ACHN (cell line): ENCODE measurements at places on chromosomes 13 and 19.

GRCh38 chr19:56837492-56838023 lies 3.0 kb downstream of the PEG3 start:
- no peak for DNase-seq

DNA sequence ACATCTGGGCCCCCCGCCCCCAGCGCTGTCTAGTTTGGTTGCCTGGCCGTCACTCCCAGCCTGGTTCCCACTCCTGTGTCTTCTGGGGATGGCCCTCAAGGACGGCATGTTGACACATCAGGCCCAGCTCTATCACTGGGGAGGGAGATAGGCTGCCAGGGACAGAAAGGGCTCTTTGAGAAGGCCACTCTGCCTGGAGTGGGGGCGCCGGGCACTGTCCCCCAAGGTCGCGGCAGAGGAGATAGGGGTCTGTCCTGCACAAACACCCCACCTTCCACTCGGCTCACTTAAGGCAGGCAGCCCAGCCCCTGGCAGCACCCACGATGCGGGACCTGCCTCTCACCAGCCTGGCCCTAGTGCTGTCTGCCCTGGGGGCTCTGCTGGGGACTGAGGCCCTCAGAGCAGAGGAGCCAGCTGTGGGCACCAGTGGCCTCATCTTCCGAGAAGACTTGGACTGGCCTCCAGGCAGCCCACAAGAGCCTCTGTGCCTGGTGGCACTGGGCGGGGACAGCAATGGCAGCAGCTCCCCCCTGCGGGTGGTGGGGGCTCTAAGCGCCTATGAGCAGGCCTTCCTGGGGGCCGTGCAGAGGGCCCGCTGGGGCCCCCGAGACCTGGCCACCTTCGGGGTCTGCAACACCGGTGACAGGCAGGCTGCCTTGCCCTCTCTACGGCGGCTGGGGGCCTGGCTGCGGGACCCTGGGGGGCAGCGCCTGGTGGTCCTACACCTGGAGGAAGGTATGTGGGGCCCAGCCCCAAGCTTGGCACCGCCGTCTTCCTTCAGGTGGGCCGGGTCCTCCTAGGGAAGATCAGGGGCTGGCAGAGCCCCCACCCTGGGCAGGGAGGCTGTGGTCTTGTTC lies at the start of gene AMH:
Gene AMH (plus strand): TSS at position 314 of the 857 bp plus-strand sequence. CDS start 10 bp downstream, at position 324.
- DNase-seq, result no peak

DNA sequence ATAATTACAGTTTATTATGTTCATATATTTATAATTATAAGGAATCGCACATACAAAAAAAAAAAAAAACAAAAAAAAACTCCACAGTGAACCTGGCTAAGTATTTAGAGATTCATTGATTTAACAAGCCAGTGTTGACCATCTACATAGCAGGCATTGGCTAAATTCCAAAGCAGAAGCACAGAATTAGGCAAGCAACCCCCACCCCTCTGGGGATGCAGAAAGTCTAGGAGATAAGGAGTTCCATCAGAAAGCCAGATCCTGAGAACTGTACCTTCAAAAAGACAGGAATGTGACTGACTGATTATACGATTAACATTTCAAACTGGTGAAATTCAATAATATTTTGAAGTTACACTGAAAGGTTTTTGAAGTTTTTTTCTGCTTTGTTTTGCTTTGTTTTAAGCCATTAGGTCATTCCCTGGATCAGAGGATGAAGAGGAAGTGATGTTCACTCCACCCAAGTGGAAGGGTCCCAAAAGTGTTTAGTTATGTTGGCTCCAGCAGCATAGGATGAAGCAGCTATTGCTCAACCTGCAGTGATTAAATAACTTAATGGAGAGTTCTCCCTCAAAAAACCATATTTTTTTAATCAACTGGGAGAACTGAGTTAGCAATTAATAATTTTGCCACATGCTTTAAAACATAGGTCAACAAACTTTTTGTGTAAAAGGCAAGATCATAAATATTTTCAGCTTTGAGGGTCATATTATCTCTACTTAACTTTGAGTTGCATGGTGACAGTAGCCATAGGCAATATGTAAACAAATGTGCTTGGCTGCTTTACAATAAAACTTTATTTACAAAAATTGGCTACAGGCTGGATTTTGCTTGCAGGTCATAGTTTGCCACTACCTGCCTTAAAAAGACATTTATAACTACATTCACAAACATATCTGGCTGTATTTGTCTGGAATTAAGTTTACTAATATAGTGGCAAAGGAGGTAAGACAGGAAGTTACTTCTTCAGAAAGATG lies 49.6 kb downstream of the DOCK9 start:
- no peak for DNase-seq

DNA sequence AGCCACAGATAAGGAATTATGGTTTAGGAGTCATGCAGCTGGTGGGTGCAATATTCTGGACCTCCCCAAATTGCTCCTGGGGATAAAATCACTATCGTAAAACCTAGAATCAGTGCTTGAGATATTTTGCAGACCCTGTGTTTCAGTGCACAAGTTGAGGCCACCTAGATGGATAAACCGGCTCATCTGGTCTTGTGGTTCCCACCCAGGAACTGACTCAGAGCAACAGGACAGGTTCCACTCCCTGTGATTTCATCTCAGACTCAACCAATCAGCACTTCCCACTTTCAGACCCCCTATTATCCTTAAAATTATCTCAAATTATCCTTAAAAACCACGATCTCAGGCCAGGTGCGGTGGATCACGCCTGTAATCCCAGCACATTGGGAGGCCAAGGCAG lies 21.0 kb downstream of the FBXL12 start:
- DNase-seq, result no peak

DNA sequence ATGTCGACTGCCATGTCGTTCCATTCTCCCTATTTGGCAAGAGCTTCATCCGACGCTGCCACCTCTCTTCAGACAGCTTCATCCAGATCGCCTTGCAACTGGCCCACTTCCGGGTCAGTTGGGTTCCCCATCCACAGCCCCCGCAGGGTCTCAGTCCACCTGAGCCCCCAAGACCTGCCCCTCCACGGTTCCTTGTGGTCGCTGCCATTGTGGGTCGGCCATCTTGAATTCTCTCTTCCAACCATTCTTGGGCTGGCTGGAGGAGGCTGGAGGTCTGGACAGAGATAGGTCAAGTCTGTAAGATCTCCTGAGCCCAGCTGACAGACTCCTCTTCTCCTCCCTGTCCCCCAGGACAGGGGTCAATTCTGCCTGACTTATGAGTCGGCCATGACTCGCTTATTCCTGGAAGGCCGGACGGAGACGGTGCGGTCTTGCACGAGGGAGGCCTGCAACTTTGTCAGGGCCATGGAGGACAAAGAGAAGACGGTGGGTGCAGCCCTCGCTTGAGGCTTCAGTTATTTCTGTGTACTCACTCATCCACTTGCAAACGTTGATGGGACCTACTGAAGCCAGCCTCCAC lies 19.5 kb downstream of the CPT1C start:
- DNase-seq, result no peak

GRCh38 chr13:108827646-108828045 lies 198.2 kb downstream of the MYO16 start:
- no peak for DNase-seq

GRCh38 chr13:20197361-20197834 lies 4.7 kb upstream of the GJB2 start:
- peak; percentile 47 for DNase-seq
